ENCODE measurements at places on chromosomes 1 and 21.

- DNase-seq, result peak; percentile 58
Measured at GRCh38 chr21:18499761-18500376, 96.3 kb upstream of the TMPRSS15 start.

DNA sequence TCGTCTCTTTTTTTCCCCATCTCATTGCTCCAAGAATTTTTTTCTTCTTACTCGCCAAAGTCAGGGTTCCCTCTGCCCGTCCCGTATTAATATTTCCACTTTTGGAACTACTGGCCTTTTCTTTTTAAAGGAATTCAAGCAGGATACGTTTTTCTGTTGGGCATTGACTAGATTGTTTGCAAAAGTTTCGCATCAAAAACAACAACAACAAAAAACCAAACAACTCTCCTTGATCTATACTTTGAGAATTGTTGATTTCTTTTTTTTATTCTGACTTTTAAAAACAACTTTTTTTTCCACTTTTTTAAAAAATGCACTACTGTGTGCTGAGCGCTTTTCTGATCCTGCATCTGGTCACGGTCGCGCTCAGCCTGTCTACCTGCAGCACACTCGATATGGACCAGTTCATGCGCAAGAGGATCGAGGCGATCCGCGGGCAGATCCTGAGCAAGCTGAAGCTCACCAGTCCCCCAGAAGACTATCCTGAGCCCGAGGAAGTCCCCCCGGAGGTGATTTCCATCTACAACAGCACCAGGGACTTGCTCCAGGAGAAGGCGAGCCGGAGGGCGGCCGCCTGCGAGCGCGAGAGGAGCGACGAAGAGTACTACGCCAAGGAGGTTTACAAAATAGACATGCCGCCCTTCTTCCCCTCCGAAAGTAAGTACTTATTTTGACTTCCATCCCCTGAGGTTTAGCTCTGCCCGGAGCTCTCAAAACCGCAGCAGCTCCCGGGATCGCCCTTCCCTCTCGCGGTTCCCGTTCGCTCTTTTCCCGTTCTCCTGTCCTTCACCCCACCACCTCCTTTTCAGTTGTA lies 1.5 kb downstream of the TGFB2 start:
- DNase-seq, result peak; percentile 45

GRCh38 chr1:27522432-27523336 lies 32.7 kb upstream of the WASF2 start:
- DNase-seq, result peak; percentile 61

DNA sequence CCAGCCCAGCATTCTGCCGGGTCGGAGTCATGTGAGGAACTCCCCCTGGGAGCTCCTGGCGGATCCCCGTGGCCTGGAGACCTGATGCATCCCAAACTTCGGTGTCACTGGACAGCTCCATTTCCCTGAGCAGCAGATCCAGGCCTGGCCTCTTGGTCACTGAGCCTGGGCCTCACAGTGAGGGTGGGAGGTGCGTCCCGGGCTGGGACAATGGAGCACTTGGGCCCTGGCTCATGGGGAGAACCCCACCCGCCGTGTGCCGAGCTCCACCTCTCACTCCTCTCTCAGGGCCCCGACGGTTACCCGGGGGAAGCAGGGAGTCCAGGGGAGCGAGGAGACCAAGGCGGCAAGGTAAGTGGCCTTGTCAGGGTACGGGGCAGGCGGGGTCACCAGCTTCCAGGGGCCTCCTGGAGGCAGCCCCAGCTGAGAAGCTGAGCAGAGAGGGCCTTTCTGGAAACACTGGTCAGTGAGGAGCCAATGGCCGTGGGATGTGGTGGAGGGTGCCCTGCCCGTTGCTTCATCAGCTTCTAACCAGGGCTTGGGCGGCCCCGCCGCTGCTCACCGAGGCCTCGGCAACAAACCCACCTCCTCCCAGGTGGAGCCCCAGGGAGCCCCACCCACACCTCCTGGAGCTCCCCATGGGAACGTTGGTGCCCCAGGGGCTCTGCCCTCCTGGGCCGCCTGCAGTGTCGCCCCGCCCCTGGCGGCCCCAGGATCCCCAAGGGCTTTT lies 19.8 kb downstream of the COL6A2 start:
- DNase-seq, result no peak

DNA sequence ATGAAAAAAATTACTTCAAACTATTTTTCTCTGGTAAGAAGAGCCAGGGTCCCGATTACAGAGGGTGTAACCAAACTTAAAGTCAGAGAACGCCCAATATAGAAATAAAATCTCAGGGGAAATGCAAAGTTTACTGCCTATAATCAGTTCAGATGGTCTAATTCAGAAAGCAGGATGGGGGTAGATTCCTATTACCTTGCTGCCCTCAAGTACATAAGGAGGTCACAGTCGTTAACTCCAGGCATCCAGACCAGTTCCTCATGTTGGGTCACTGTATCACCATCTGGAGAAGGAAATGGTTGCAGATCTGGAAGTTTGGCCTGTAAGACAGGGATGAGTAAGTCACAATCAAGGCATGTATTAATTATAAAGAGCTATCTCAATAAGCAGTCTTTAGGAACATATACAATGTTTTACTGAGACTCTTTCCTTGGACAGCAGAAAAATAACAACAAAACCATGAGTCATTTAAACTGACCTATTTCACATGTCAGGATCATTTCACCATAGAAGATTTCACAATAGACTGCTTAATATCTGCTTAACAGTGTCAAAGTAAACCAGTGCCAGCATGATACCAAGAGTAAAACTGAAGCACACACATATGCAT lies 179.4 kb downstream of the SLC45A1 start:
- peak; percentile 12 for DNase-seq

GRCh38 chr1:202250982-202251381 lies 57.4 kb downstream of the LGR6 start:
- no peak for DNase-seq

DNA sequence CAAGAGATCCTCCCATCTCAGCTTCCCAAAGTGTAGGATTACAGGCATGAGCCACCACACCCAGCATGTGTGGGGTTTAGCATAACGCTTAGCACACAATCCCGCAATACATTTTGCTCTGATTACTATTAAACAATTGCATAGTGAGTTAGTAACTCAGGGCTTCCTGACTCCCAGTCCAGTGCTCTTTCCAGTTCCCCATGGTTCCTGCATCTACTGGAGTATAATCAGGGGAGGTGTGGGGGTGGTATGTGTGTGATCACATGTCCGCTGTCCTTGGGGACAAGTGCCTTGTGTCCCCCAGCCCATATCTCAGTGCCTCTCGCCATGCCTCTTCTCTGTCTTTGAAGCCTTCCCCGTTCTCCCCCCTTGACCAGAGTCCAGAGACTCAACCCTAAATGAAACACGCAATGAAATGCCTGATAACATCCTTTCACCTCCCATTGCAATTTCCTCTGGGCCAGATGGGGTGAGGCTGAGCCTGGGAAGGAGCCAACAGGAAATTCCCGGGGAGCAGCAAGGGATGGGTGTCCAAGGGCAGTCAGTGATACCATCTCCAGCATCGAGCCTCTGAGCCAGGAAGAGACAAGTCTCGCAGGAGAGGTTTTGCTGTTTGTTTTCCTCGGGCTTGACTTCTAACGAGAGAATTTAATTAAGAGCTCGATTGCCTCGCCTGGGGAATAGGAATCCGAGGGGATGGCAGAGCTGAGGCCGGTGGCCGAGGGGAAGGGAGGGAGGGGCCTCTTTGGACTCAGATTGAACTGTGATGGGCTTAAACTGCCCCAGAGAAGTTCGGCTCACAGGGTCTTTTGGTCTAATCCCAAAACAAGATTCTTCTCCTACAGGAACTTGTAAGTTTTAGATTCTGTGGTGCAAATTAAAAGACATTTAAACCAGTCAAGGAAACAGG lies 7.7 kb upstream of the HTR1D start:
- DNase-seq, result peak; percentile 72

DNA sequence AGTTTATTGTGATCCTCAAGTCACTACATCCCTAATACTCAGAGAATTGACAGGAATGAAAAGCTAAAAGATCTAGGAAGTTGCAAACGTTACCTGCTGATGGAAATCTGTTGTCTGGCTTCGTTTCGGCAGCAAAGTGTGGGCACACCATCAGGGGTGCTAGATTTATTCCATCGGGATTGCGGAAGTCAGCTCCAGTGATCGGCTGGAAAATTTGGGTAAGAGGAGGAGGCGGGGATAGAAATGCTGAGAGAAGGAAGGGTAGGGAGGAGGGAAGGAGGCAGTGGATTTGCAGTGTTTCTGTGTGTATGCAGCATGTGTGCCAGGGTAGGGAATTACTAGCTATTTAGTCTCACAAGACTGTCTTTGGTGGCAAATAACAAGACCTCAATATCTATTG lies at the start of gene CTSK:
TSS of gene CTSK (minus strand) at position 140 of the 400 bp plus-strand sequence. CDS start 1,455 bp downstream, outside the sequence.
- peak; percentile 42 for DNase-seq

GRCh38 chr1:17875882-17876280 lies 120.7 kb downstream of the ACTL8 start:
- DNase-seq, result peak; percentile 62

DNA sequence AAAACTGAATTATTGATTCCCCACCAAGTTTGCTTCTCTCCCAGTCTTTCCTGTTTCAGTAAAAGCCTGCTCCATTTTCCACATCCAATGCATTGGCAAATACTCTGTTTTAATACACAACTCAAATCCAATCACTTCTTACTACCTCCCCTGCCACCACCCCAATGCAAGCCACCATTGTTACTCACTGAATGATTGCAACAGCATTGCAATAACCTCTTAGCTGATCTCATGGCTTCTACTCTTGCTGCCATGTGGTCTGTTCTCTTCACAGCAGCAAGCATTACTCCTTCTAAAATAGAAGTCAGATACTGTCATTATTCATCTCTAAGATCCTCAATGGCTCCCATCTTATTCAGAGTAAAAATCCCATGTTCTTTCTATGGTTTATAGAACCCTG lies 123.4 kb downstream of the ATP6V1G3 start:
- no peak for DNase-seq

GRCh38 chr1:115654663-115655305 lies 13.0 kb downstream of the VANGL1 start:
- DNase-seq, result peak; percentile 22

GRCh38 chr1:106217765-106218164 lies 838.7 kb upstream of the PRMT6 start:
- no peak for DNase-seq

DNA sequence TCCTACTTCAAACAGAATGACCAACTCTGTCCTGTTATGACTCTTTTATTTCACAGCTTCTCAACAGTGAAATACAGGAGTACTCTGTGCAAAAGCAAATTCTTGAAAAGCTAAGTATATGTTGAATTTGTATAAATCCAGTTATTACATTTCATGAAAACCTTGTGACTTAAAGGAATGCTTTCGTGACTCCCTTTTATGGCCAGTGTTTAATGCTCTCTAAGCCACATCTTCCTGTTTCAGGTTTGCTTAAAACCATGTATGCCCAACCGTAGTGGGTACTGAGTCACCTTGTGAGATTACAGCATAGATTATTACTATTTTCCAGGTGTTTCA lies 40.2 kb upstream of the KIF1B start:
- no peak for DNase-seq

- peak; percentile 94 for DNase-seq
Measured at GRCh38 chr1:41496080-41497055, 11.9 kb upstream of the EDN2 start.

DNA sequence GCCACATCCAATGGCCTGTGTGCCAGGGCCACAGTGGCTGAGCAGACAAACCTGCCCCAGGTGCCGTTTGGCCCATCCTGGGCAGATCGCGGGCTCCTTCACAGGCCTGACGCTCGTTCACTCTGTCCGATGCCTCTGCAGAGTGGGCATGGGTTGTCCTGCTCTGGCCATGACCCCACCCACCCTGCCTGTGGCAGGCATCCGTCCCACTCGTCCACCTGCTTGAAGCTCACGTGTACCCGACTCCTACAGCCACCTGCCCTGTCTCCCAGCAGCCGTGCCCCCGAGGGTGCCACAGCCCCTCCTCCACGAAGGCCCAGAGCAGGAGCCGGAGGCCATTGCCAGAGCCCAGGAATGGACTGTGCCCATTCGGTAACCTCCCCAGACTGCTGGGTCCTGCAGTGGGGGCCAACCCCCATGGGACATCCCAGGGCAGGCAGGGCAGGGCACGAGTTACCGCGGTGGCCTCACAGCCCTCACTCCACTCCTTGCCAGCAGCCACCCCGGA lies 41.9 kb downstream of the TRIM11 start:
- DNase-seq, result no peak

DNA sequence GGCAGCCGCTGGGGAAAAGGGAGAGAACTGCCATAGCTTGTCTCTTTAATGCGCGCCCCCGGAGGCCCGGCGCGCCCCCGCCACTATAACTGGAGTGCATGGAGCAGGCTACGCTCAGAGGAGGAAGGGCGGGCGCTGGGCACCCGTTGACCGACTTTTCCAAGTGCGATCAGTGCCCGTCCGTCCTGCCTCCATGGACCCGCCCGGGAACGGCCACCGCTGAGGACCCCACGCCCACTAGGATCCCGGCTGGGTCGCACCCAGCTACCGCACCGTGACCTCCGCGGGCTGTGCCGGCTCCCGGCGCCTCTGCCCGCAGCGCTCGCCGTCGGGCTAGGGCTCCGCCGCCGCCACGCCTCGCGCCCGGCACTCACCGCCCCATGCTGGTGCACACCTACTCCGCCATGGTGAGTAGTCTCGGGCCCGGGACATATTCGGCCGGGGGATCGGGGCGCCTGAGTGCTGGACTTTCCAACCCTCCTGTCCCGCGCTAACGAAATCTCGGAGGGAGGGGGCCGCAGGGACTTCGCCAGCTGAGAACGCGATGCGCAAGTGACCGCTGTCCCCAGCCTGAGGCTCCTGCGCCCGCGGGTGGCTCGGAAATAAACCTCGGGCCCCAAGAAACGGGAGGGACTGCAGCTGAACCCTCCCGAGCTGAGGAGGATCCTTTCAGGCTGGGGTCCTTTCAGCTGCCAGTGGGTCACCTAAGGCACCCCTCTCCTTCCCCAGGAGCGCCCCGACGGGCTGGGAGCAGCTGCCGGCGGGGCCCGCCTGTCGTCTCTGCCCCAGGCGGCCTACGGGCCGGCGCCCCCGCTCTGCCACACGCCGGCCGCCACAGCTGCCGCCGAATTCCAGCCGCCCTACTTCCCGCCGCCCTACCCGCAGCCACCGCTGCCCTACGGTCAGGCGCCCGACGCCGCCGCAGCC lies at the start of gene TFAP2E:
TSS of gene TFAP2E (plus strand) at position 117 of the 927 bp plus-strand sequence. CDS start at position 381, 264 bp downstream.
- DNase-seq, result peak; percentile 27

GRCh38 chr1:63321785-63322113 lies 618 bp upstream of the FOXD3 start:
- no peak for DNase-seq

- DNase-seq, result peak; percentile 96
Measured at GRCh38 chr1:36115200-36115669, 9.8 kb downstream of the COL8A2 start.

DNA sequence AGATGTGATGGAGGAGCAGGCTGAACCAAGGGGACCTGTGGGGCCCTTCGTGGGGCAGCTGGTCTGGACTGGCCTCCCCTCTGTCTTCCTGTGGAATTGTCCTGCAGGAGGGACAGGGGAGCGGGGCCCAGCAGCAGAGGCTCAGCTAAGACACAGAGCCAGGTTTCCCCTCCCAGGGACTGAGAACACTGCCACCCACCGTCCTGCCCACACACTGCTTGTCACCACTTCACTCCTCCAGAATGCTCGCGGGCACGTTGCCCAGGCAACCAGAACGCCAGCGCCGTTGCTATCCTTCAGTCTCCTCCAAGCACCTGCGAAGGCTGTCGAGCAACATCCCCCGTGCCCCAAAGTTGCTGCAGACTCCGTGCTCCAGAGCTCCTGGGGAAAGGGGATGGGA lies 46.4 kb downstream of the AJAP1 start:
- DNase-seq, result peak; percentile 40

Measured in fibroblast of skin of scalp (primary cell).